ENCODE measurements at places on chromosomes 7 and 10. TPM values are rescaled to one million over a fixed set of nuclear protein-coding genes. Genes with fewer than 3 reads are reported as not detected.
A peak's percentile ranks its signal among the peaks of the same experiment; 100 is the strongest.

NUTM2B gene
- 0.11 TPM for total RNA-seq

GRCh38 chr7:153473185-153473584, 579.0 kb upstream of the DPP6 start:
- DNase-seq, result no peak

DNA sequence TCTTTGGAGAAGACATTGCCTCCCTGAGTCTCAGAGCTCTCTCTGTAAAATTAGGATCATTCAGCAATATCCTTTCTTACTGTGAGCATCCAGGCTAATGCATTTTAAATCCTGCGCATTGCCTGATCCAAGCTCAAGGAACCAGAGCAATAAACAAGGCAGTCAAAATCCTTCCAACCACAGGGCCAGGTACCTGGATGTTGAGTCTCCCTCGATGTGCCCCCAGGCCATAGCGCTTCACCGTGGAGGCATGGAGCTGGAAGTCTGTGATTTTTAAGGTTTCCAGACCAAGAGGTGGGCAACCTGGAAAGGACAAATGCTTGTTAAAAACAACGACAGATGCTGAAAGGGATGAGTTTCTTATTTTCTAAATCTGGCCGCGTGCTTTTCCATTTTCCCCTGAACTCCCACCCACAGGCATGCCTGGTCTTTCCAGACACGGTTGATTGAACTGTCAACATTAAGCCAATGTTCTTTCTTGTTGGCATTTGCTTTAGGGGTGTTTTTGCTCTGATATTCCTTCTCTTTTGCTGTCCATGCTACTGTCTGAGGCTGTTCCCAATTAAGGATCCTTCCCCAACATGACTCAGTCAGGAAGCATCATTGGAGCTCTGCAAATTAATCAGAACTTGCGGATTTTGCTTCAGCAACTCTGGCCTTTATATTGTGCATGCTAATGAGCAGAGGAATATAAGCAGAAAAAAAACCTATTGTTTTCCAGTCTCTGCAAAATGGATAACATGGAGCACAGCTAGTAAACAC, 29.0 kb downstream of the CPXM2 start:
- DNase-seq, result no peak

MARCHF5 gene
- total RNA-seq, result 20.7 TPM

GRCh38 chr7:158025686-158026600, 561.7 kb downstream of the PTPRN2 start:
- no peak for DNase-seq

SLC13A1 gene
- total RNA-seq, result not detected

DNA sequence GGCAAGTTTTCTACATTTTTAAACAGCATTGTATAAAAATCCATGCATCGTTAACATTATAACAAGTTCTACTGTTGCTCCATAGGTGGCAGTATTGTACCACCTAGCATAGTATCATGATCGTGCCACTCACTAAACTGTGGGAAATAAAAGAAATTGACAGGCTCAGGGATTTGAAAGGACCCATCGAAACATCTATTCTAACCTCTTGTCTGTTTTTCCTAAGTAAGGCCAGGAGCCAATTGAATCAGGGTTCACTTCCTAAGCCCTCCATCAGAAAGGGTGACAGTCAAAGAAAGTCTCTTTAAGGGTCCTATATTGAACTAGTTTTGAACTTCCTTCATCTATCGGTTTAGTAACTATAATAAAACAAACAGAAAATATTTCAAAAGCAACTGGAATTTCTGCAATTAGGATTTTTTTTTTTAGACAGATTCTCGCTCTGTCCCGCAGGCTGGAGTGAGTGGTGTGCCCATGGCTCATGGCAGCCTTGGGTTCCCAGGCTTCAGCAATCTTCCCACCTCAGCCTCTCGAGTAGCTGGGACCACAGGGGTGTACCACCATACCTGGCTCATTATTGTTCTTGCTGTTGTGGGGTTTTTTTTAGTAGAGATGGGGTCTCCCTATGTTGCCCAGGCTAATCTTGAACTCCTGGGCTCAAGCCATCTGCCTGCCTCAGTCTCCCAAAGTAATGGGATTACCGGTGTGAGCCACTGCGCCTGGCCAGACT, 9.4 kb downstream of the HACD1 start:
- DNase-seq, result no peak

DNA sequence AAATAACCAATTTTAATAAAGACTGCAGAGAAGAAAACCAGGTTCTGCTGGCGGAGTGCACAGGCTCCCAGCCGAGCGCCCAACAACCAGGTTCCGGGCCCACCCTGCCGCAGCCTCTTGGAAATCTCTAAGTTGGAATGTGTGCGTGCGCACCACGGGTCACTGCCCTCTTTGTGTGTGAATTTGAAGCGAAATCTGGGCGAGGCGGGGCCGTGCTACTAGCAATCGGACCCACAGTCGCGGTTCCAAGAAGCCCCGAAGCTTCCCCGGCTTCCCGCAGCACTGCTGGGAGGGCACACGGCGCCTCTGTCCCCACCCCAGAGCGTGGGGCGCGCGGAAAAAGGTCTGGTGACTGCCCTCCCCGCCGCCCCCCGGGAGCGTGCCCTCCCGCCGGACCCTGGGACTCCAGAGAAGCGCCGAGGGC, 666 bp upstream of the MAP3K8 start:
- no peak for DNase-seq

GRCh38 chr7:137967143-137968018, 34.5 kb downstream of the CREB3L2 start:
- DNase-seq, result no peak

DNA sequence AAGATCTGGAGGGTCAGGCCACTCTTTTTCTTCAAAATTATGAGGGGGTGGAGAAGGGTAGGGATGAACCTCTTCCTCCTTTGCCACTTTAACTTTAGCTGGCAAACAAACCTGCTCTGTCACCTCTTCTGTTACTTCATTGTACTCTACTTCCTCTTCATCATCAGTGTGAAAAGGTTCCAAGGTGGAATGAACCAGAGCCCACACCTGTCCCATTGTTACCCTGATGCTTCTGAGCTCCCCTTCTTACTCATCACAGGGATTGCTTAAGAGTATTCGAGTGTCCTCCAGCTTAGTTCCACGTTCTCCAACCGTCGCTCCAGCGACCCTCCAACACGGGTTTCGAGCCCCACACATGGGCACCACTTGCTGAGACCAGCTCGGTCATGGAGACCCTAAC, 5.2 kb downstream of the MRPS24 start:
- DNase-seq, result no peak

DNA sequence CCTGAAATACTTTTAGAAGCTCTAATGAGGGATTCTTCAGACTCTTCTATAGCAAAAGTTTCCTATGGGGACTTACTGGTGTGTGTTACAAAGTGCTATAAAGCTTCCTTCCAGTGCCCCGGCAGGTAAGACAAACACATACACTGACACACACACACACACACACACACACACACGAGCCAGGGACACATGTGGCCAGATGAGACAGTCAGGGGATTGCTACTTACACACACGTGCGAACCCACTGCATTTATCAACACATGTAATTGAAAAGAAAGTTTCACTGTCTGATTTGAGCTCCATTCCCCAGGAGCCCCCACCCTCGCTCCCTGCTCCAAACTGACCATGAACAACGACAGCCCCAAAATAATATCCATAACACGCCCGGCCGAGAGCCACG, 119.8 kb downstream of the PRPF18 start:
- no peak for DNase-seq

- no peak for DNase-seq
Observed at GRCh38 chr10:127880557-127880956, 12.2 kb downstream of the CLRN3 start.

DNA sequence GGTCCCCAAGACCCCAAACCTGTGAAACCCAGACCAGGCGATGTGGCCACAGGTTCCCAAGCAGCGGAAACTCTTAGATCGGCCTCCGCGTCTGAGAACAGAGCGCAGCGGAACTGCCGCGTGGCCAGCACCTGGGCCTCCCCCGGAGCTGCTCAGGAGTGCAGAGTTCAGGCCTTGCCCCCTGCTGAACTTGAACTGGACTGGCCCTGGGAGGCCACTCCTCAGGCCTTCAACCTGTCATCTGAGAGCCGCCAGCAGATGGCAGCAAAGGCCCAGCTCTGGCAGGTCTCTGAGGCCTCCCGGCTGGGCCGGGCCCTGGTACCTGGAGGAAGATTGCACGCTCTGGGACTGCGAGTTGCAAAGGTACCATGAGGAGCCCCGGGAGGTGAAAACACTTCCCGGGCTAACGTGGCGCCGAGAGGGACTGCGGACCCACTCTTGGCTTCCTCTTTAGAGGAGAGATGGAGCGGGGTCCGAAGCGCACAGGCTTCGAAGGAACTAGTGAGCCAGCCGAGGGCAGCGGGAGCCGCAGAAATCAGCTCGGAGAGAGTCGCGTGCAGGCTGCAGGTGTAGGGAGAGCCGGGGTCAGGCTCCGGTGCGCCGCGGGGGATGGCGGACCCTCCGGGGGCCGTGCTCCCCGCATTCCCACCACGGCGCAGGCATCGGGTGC, 89.2 kb downstream of the PAXIP1 start:
- DNase-seq, result no peak

- no peak for DNase-seq
Observed at GRCh38 chr7:103446049-103446520, at the start of gene SLC26A5. Gene SLC26A5, minus strand, starts transcription at chr7:103446207. Its CDS starts 24,693 bp downstream, at chr7:103421514.

SPDYE16 gene
- not detected for total RNA-seq

DNA sequence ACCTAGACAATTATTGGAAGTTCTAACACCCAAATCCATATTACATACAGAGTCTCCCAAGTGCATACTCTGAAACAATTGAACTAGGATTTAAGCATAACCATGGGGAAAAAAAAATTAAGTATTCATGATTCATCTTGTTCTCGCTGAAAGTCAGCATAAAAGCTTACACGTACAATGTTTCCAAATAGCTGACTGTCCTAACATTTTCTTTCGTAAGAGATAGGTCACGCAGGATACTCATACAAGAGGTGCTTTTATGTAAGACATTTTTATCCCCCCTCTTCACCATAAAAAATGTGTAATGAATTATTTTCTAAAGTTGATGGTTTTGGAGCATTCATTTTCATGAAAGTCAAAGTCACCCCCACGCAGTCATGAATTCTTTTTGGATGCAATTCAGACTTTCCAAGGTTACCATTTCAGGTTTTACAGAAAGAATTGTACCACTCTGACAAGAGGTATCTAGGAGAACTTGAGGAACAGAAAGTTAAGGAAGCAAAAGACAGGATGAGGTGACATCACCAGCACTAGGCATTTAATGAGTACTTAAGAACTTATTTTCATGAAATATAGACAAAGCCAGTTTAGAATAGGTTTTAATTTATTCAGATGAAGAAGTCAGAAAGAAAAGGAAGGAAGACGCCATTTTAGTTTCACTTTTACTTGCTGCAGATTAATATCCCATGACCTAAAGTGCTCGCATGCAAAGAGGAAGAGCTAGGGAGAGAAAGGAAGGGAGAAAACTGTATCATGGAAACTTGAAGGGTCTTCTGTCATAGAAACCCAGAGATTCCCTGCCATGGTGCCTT, 55.8 kb downstream of the TMEM26 start:
- DNase-seq, result no peak

GRCh38 chr10:122050811-122051210, 61.8 kb downstream of the TACC2 start:
- no peak for DNase-seq

MOGAT3 gene
- total RNA-seq, result not detected

- DNase-seq, result no peak
Observed at GRCh38 chr7:98679741-98680140, 62.7 kb downstream of the NPTX2 start.

DNA sequence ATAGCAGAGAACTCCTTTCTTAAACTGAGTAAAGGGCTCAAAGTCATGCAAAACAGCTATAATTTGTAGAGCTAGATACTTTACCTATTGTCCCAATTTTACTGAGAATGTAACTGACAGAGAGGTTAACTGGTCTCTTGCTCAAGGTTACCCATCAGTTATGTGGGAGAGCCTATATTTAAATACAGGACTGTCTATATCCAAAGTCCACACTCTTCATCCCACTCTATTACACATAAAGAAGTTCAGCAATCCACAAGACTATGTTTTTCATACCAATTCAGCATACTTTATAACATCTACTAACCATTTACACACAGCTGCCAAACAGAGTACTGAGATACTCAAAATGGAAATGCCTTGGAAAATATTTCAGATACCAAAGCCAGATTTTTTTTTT, 100.2 kb downstream of the MICU1 start:
- DNase-seq, result no peak

GRCh38 chr7:135877805-135878204, 99.4 kb downstream of the MTPN start:
- no peak for DNase-seq

DNA sequence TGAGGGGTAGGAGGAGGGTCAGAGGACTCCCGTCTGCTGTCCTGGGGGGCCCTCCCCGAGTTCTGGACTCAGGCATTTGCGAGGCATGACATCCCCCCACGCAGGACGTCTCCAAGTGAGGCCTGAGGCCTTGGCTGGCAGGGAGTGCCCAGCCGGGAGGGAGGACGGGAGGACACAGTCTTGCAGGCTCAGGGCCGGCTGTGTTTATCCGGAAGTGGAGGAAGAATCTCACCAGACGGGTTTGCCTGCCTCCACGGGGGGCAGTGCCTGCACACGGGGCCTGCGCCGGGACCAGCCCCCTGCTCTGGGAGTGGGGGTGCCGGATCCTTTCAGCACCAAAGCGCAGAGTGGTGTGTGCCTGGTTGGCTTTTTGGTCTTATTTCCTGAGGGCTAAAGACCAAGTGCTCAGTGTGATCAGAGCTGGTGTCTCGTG, 10.9 kb downstream of the PWWP2B start:
- DNase-seq, result peak; percentile 19

GRCh38 chr7:144386741-144387140, 16.8 kb downstream of the NOBOX start:
- DNase-seq, result no peak

PVRIG gene
- not detected for total RNA-seq

DNA sequence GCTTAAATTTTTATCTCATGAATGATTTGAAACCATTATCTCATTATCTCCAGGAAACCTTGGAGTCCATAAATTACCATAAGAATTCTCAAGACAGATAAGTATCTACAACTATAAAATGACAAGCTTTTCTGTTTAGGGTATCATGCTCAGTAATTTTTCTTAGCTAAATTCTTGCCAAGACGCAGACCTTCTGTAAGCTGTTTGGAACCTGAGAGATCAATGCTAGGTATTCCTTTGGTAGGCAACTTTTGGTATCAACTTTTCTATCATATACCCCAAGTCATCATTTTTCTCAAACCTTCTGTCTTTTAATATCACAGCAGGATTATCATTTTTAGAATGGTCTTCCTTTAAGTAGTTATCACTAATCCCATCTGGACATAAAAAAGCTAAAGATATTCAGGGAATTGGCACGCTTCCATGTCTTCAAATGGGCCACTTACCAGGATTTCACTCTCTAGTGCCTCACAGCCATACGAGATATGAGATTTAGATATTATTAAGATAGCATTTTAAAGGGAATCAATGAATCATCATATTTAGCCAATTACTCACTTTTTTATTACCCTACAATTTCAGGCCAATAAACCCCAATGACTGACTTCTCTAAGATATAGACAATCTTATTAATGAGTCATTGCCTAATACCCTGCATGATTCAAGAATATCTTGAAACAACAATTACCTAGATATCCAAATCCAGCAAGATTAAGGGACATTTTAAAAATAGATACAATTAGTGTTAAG, 544.1 kb downstream of the HTR7 start:
- DNase-seq, result no peak

- no peak for DNase-seq
Observed at GRCh38 chr10:131310551-131311401, 745 bp downstream of the TCERG1L start.

MYO1G gene
- total RNA-seq, result 0.11 TPM

- peak; percentile 79 for DNase-seq
Observed at GRCh38 chr7:2873686-2874551, 29.8 kb upstream of the GNA12 start.

Data from pulmonary artery endothelial cell (primary cell).